ENCODE measurements at places on chromosomes 5 and 9.

- no peak for DNase-seq
These were observed 220.0 kb downstream of the GOLPH3 start for GRCh38 chr5:31954091-31954490.

DNA sequence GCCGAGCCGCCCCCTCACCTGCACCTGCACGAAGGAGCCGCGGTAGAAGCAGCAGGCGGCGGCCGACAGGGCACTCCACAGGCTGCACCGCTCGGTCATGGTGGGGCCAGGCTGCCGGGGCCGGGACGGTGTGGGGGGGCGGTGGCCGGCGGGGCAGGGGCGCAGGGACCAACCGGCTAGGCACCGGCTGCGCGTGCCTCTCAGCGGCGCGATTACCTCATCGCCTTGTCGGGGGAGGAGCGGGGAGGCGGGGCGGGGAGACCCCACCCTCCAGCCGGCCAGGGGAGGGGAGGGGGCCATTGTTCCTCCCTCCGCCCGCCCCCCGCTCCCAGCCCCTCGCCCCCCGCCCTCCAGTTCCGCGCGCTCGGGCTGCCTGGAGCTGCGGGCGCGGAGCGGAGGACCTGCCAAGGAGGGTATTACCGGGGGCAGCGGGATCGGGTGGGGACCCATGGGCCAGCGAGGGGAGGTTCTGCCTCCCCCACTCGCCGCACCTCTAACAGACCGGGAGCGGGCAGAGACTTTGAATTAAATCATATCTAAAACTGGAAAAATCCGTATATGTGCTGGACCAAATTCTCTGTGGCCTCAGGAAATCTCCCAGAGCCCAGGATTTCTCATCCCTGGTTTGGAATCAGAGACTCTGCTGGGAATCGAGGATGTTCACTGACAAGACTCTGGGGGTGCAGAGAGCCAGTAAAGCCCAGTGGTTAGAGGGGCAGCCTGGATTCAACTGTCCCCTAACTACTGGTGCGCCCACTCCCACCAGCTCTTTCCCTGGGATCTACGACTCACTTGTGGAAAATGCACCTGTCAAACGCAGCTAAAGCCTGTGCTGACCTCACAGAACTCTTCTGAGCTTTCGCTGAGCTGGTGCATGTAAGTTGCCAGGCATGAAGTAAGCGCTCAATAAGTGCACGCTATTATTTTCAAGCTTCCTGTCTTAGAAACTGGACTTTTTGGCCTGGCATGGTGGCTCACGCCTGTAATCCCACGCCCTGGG lies 20.3 kb upstream of the TOR2A start:
- no peak for DNase-seq

- no peak for DNase-seq
These were observed 169.2 kb upstream of the MAP1B start for GRCh38 chr5:71937921-71938698.

GRCh38 chr5:84378420-84378819 lies 6.3 kb downstream of the EDIL3 start:
- no peak for DNase-seq

DNA sequence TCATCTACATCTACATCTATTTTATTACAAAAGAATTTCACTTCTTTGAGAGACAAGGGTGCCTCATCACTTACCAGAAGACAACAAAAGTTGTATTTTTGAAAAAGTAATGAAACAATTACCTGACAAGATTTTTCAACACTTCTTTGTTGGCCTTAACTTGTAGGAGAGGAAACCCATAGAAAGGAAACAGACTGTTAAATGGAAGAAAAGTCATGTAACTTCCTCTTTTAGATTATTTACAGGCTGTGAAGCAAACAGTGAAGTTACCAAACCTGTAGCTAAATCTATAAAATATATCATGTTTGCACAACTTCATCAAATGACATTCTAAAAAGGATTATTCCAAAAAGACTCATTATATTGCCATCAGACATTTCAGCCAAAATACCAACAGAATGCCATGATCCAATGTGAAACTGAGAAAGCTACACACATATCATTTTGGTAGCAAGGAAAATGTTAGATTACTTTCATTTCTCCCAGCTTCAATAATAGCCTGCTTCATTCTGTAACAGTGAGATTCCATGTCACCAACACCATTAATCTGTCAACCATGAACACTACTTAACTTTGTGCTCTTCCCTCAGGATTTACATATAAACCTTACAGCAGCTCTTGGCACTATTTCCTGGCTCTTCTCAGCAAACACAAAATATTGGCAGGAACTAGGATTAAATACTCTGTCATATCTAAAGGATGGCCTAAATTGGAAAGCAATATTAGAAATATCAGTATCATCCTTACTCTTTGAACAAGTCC lies 122.5 kb downstream of the MCTP1 start:
- DNase-seq: no peak

DNA sequence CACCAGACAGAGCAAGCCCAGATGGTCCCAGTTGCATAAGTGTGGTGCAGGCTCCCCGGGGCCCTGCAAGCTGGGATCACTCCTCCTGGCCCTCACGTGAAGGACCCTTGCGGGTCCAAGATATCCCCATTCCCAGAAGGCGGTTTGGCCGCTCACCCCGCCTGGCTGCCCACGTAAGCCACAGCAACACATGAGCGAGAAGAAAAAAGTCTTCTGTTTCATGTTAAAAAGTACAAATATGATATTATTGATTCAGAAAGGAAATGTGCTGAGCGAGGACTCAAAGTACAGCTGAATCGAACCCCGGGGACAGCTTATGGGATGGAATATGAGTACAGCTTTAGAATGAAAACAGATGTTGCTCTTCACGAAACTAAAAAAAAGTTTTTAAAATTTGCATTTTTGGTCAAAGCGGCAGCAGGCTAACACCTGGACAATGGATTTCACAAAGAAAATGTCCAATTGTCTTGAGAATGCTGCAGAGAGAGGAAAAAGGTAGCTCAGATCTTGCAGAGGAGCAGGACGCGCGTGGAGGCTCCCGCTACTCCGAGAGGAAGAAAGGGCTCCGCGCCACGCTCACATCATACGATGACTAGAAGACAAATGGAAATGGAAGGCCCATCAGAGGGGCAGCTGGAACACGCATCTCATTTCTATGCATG lies 427.6 kb downstream of the IRX1 start:
- DNase-seq: no peak

GRCh38 chr9:84871983-84872382 lies 202.5 kb downstream of the NTRK2 start:
- no peak for DNase-seq

- DNase-seq: no peak
These were observed 809.0 kb downstream of the KCTD16 start for GRCh38 chr5:144979516-144980264.

GRCh38 chr9:134591082-134591571 lies 50.5 kb upstream of the COL5A1 start:
- no peak for DNase-seq

DNA sequence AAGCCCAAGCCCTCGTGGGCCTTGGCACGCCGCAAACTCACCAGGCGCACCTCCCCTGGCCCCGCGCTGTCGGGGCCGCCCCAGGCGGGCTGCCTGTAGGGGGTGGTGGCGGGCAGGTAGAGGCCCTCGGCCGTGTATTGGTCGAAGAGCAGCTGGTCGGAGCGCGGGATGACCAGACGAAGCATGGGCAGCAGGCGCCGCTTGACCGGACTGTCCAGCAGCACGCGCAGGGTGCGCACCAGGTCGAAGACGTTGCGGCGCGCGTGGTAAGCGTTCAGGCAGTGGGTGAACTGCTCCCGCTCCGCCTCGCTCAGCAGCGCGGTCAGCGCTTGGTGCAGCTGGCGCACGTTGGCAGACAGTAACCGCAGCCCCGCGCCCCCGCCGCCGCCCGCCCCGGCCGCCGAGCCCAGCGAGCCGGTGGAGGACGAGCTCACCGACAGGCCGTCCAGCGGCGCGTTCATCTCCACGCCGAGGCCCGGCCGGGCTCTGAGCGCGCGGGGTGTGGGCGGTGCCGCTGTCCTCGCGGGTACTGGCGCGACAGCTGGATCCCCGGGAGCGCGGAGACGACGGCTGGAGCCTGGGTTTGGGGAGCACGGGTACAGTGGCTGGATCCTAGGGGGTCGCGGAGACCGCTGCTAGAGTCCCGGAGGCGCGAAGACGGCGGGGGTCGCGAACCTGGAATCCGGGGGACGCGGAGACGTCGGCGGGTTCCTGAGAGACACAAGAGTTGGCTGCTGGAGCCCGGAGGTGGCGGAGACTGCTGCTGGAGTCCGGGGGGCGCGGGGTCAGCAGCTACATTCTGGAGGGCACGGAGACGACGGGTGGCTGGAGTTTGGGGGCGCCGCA lies 709 bp downstream of the WHRN start:
- no peak for DNase-seq

GRCh38 chr9:33025572-33026342 lies 684 bp downstream of the DNAJA1 start:
- DNase-seq: no peak

All from GM19239 (cell line).